Stimulated activated CD8-positive, alpha-beta memory T cell treated with anti-CD3 and anti-CD28 coated beads, Interleukin-4, amount 100 ng/mL, for 1 hour (primary cell): ENCODE measurements at places on chromosomes 12 and 14.
A peak's percentile ranks its signal among the peaks of the same experiment; 100 is the strongest.

DNA sequence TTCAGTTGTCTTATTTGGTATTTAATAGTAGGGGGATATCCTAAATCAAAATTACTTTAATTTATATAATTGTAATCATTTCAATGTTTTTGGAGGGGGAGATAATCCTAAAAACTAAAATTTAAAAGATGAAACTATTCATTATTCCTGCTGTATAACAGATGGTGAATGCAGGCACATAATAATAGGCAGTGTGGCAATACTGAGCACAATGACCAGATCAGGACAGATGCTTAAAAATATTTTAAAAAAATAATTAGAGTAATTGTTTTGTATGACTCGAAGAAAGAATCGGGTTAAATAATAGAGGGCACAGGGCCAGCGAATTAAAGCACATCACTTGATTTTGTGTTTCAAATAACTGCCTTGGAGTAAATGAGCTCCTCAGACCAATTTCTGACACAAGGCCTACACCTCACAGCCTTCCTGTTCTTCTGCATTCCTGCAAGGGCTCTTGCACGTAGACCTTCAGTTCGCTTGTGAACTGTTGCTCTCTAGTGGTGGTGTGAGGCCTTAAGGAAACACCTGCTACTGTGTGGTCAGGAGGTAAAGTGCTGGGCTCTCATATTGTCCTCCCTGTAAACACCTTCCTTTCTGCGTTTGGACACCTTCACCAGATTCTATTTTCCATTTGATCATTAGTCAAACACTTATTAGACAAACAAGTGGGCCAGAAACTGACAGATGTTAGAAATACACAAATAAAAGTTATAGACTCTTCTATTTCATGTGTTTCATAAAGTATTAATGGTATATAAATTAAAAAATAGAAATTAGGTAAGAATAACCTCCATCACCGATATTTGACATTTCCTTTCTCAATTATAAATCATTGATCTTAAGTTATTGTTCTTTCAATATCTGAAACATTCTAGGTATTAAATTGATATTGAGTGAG lies 29.3 kb upstream of the KLRF1 start:
- DNase-seq = peak; percentile 46

DNA sequence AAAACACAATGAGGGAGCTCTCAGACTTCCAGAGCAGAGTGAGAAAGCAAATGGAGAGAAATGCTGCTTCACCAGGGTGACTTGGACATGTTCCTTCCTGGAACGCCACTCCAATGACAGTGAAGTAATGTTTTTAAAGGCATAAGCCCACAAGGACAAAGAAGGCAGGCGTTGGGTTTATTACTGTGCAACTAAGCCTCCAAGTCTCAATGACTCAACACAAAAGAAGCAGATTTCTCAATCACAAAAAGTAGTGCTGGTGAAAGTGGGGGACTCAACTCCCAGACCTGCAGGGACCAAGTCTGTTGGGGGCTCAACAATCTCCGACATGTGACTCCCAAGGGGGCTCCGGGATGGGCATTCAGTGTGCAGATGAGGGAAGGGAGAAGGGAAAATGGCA lies 505.2 kb downstream of the BCL11B start:
- DNase-seq = no peak

DNA sequence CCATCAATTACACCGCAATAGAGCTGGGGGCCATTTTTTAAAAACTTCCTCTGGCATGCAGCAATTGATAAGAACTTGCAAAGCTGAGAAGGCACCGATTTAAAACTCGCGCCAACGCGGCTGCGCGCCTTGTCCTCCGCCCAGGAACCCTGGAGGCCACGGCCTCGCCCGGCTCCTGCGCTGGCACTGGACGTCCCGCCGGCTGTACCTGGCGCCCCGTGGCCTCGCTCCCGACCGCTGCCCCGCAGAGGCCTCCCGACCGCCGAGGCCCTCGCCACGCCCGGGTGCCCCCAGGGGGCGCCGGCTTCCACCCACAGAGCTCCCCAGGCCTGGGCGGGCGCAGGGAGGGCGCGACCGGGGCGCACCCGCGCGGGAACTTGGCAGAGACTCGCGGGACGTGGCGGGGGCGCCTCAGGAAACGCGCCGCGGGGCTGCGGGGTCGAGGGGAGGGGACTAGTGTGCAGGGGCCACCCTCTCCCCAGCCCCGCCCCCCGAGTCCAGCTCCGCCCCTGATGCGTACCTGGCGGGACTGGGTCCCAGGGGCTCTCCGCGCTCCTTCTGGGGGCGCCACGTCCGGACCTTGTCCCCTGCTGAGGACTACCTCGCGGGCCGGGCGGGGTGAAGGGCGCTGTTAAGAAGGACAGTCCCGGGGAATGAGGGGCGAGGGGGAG lies 65.7 kb downstream of the TNFAIP2 start:
- DNase-seq = no peak

- no peak for DNase-seq
Measured at GRCh38 chr12:105078712-105079570, 5.3 kb downstream of the ALDH1L2 start.

DNA sequence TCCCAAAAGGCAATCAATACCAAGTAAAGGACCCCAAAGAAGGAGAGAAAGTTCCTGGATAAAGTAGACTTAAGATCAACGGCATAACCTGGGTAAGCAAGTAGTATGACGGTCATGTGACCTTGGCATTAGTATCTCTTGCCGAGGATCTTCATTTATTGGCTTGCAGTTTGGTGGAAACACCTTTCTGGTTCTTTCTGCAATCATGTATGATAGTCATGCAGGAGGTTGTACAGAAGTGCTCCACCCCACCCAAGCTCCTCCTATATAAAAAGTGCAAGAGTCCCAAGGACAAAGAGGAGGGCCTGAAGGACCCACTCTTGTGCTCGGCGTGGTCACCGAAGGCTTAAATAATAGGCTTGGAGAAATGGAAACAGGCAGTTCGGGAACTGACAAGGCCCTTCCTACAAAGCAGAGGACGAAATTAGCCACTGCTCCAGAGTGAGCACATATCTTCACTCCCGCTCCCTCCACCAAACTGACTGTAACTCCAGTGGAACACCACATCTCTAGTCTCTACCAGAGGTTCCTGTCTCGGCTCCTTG lies 750 bp downstream of the CS start:
- no peak for DNase-seq

DNA sequence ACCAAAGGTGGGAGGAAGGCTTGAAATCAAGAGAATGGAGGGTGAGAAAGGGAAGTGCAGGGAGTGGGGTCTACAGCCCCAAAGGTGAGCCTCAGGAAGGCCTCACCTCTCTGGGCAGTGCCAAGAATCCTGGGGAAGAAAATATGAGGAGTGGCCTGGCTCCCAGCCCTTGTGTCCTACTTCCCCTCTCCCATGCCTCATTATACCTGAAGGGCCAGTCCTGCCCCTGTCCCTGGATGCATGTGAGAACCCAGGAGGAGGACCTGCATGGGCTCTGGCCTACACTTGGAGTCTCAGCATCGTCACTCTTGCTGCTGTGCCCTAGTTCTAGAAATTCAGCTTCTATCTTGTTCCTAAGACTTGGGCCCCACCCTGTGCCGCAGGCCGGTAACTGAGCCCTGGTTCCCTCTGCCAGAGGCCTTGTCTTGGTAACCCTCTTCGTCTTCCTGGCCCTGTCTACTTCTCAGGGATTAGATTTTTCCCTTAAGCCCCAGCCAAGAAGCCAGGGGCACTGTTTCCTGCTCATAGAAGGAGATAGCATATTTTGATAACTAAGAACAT lies 10.9 kb upstream of the MYH7 start:
- DNase-seq = no peak

- no peak for DNase-seq
Measured at GRCh38 chr14:22412926-22413411, 176.1 kb downstream of the DAD1 start.

- DNase-seq = peak; percentile 79
Measured at GRCh38 chr14:89417091-89417464, at the start of gene FOXN3. FOXN3 (minus strand) TSS chr14:89417233; CDS start chr14:89412476, 4,757 bp downstream.

GRCh38 chr14:35877276-35877675 lies 51.1 kb downstream of the BRMS1L start:
- DNase-seq = no peak

- no peak for DNase-seq
Measured at GRCh38 chr12:57465747-57466505, 6.3 kb downstream of the GLI1 start.

DNA sequence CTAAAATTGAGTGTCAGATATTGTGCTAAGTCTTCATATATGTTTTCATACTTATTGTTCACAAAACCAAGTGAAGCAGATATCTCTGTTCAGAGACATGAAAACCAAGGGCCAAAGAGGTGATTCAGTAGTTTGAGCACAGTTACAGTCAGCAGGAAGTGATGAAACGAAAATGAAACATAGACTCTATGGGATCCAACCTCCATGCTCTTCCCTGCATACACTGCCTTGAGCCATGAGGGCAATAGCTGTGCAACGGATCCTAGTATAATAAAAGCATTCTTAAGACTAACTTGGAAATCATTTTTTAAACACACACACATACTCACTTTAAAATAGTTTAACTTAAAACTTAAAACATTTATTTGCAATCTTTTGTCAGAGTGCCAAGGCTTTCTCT lies 27.9 kb downstream of the ESR2 start:
- no peak for DNase-seq

DNA sequence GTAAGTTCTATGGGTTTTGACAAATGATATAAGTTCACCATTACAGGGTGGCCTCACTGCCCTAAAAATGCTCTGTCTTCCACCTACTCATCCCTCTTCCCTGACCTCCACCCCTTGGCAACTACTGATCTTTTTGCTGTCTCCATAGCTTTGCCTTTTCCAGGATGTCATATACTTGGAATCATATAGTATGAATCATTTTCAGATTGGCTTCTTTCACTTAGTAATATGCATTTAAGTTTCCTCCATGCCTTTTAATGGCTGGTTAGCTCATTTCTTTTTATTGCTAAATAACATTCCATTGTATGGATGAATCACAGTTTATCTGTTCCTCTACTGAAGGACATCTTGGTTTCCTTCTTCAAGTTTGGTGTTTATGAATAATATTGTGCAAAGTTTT lies 14.0 kb upstream of the PEX5 start:
- no peak for DNase-seq

DNA sequence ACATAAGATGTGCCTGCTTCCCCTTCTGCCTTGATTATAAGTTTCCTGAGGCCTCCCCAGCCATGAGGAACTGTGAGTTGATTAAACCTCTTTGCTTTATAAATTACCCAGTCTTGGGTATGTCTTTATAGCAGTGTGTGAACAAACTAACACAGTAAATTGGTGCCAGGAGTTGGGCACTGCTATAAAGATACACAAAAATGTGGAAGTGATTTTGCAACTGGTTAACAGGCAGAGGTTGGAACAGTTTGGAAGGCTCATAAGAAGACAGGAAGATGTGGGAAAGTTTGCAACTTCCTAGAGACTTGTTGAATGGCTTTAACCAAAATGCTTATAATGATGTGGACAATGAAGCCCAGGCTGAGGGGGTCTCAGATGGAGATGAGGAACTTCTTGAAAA lies 264.1 kb downstream of the DACT1 start:
- DNase-seq = no peak
